Activated CD8-positive, alpha-beta memory T cell treated with anti-CD3 and anti-CD28 coated beads, Interleukin-2, amount 10 ng/mL, durations not matched to agents 7 days and 5 days (primary cell): ENCODE measurements at places on chromosomes 12 and 14. TPM values are rescaled to one million over a fixed set of nuclear protein-coding genes. Genes with fewer than 3 reads are reported as not detected.
A peak's percentile ranks its signal among the peaks of the same experiment; 100 is the strongest.

DNA sequence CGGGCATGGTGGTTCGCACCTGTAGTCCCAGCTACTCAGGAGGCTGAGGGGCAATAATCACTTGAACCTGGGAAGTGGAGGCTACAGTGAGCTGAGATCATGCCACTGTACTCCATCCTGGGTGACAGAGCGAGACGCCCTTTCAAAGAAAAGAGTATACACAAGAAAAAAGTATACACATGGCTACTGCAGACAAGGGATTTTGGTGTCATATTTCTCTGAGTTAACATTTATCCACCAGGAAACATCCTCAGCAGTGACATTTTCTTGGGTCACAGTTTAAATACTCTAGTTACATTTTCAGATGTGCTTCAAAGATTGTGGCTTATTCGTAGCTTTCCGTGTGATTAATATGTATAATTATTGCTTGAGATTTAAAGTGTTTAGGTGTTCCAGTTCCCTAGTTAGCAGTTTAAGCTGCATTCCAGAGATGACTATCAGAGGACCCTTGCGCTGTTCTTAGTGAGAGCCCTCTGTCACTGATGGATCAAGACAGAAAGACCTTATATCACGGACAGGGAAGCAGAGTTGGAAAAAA is 4.7 kb upstream of the PPP2R5E start:
- DNase-seq = no peak

DNA sequence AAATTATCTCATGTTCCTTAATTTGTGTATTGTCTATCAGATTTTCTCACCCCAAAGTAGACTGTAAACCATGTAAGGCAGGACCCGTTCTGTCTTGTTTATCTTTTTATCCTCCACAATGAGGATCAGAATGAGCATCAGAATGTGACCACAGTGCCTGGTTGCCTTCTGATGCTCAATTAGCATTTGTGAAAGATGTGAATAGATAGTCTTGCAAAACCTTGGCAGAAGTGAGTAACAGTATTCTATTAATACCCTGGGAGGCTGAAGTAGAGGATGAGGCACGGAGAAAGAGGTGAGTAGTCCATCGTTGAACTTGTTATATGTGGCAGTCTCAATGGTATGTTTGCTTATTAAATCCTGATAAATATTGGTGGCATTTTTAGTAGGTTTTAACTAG is 781.4 kb downstream of the NRXN3 start:
- DNase-seq = no peak

GRCh38 chr12:132772606-132773005 is 11.0 kb upstream of the ANKLE2 start:
- DNase-seq = no peak

GRCh38 chr12:8658346-8658745 is 4.3 kb downstream of the MFAP5 start:
- DNase-seq = no peak

GRCh38 chr12:88185988-88186387 is 43.9 kb downstream of the TMTC3 start:
- DNase-seq = no peak

- DNase-seq = no peak
These were observed 32.4 kb downstream of the CHGA start for GRCh38 chr14:92955381-92955780.

- DNase-seq = no peak
These were observed 164.0 kb downstream of the FOXN3 start for GRCh38 chr14:89252887-89253532.

DNA sequence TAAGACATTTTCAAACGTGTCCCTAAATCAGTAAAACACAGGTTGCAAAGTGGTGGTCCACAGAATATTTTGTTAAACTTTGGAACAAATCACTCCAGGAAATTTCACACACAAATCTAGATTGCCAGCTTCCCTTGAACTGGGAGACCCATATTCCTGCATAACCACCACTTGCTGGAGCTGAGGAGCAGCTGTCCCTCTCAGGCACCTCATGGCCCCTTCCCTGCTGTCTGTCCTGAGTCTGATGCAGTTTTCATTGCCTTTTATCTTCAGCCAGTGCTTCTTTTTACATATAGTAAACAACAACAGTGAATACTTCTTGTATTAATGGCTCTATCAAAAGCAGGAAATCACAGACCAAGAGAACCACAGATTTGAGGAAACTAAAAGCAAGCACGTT is 289.3 kb downstream of the MED13L start:
- DNase-seq = no peak

- no peak for DNase-seq
These were observed 615 bp downstream of the DDX51 start for GRCh38 chr12:132143336-132144071.

GRCh38 chr12:58313091-58313855 is 371.9 kb downstream of the ATP23 start:
- DNase-seq = no peak

DNA sequence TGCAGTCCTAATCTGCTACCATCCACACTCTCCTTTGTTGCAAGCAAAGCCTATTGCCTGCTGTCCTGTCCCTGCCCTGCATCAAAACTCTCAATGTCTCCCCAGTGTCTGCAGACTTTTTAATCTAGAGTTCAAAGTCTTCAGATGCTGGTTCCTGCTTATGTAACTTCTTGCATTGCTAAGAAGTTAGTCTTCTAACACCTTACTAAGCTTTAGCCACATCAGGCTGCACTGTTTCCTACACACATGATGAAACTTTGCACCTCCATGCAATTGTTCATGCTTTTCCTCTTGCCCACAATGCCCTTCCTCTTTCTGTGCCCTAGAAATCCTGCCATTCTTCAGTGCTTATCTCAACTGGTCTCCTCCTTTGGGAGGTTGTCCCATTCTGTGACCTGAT is 16.2 kb upstream of the DICER1 start:
- no peak for DNase-seq

- DNase-seq = no peak
These were observed 90.3 kb upstream of the EGLN3 start for GRCh38 chr14:34041220-34041619.

- DNase-seq = no peak
These were observed 105.2 kb downstream of the RBM19 start for GRCh38 chr12:113860950-113861349.

DNA sequence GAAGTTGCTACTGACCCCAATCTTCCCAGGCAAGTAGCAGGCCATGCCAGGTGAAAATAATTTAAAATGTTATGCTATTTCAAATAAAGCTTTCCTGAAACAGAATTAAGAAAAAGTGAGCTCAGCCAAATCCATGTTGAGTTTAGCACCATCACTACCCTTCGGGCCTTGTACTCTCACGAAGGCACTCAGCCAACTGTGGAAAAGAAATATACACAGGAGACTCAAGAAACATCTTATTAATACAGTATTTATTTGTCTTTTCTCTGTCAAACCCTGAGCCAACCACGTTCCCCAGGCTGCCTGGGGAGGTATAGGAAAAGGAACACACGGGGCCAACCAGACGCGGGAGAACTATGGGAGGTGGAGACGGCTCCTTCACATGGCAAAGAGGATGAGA is 10.9 kb downstream of the ATP5MC2 start:
- no peak for DNase-seq

DNA sequence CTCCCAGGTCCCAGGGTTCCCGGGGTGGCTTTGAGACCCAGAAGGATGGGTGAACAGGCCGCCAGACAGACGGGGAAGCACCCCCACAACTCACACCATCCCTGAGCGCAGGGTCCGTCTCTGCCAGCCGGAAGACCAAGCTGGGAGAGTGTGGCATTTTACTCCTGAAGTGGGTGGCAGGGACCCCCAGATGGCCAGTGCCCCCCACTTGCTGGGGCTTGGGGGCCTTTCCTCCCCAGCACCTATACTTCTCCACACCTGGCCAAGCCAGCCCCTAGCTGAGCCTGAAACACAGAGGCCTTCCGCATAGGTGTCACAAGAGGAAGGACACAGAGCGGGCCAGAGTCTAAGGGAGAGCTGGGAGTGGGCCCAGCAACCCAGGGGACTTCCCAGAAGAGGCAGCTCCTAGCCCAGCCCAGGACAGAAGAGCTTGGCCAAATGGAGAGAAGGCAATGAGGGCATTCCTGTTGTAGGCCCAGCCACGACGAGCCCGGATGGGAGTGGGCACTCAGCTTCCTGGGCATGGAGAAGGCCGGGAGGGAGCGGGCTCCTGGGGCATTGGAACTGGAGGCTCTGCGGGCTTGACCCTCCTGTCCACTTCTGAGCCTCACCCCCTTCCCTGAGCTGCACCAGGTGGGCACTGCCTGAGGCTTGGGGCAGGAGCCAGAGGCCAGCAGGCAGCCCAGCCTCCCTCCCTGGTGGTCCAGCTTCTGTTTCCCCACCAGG is 3.3 kb downstream of the AHNAK2 start:
- no peak for DNase-seq

GRCh38 chr14:93056840-93057585 is 58.7 kb downstream of the ITPK1 start:
- no peak for DNase-seq

DNA sequence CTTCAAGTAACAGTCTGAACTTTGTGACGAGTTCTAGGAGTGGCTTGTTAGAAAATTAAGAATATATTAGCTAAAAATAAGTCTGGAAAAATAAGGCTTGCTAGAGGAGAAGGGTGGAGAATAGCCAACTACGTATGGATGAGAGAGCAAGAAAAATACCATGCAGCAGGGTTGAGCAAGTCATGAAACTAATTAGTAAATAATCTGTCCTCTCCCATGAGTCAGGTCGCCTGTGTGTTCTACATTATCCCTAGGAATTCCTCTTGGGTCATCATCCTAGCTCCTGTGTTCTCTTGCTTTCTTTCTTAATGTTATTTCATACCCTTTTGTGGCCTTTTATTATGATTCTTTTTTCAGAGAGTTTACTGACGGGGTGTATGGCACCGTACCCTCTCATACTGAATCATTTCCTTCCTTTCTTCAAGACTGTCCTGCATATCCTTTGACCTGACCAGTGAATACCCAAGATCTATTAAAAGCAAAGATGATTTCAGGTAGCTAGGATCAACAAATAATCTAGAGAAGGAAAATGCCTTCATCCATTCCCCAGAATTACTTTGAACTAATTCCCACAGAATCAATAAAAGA is 177.2 kb upstream of the NPAS3 start:
- DNase-seq = no peak

DNA sequence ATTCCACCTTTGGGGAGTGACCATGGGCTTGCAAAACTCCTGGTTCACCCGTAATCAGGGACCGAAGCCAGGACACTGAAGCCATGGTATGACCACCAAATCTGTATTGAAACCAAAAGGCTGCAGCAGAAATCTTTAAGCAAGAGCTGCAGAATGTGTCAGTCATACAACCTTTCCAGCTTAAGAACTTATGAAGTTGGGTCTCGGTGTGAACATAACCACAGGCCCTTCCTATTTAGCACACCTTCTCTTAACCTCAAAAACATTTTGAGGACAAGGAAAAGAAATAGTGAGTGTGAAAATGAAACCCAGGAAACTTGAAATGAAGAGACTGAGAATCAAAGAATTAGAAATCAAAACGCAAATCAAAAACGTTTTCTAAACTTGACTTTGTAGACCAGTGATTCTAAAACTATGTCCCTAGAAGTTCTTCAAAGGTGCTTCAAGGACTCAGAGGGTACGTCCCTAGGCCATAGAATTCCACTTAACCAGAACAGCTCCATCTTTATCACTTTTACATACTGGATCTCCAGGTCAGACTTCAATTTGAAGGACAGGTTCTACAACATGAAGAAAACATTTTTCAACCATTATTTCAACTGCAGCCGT is 231.6 kb upstream of the GRIP1 start:
- no peak for DNase-seq

DNA sequence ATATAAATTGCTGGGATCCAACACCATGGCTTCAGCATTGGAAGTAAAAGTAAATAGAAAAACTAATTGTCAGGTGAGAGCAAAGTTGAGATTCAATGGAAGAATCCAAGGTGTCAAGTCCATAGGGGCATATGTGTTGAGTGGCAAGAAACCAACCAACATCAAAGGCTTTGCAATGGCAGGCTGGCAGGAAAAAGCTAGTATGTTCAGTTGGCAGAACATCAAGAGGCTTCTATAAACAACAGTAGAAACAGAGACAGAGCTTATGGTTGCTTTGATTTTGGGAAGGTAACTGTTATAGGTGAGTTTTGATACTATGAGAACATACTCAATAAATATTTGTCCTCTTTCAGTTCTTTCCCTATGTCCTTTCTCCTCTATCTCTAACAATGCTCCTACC is 553.7 kb upstream of the MDGA2 start:
- no peak for DNase-seq

DNA sequence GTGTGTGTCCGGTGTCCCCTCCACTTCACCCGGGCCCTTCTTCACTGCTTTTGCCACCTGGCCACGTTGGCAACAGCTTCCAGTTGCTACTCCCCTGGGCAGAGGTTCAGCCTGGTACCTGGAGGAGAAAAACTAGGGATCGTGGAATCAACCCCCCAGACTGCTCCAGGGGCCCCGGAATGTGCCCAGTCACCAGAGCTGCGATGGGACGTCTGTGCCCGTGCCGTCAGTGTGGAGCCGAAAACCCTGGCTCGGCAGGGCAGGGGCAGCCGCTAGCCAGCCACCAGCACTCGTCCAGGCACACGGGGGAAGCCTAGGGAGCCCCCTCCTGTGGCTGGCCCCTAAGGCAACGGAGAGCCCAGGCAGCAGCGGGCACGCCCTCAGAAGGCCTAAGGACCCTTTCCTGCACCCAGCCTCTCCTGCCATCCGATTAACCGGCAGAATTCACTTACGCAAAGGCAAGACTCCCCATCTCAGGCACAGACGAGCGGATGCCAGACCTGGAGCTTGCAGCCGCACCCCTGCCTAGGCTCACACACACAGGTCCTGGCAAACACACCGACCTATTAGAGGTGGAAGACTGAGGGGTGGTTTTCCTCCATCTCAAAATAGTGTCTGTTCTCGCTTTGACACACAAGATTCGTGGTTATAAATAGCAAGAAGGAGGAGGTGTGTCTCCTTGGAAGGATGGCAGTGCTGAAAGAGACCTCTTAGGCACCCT is 62.6 kb downstream of the FBXL14 start:
- peak; percentile 49 for DNase-seq

- no peak for DNase-seq
These were observed 164.2 kb downstream of the NDUFA12 start for GRCh38 chr12:94839347-94839746.

GRCh38 chr12:89622115-89622514 is 86.5 kb downstream of the ATP2B1 start:
- no peak for DNase-seq

GRCh38 chr12:50218386-50218785 is 51.2 kb upstream of the CERS5 start:
- DNase-seq = no peak

The SERPINA10 gene
- not detected for total RNA-seq

The EIF2B1 gene
- total RNA-seq = 60.3 TPM

The DPY19L2 gene
- total RNA-seq = 6.0 TPM

The PLEKHH1 gene
- 0.19 TPM for total RNA-seq

The CLEC14A gene
- total RNA-seq = not detected

The ITPR2 gene
- 31.1 TPM for total RNA-seq

The CLEC4C gene
- not detected for total RNA-seq

The CNPY2 gene
- 110 TPM for total RNA-seq
